Brain pericyte (primary cell): ENCODE measurements at places on chromosomes 2 and 18.

DNA sequence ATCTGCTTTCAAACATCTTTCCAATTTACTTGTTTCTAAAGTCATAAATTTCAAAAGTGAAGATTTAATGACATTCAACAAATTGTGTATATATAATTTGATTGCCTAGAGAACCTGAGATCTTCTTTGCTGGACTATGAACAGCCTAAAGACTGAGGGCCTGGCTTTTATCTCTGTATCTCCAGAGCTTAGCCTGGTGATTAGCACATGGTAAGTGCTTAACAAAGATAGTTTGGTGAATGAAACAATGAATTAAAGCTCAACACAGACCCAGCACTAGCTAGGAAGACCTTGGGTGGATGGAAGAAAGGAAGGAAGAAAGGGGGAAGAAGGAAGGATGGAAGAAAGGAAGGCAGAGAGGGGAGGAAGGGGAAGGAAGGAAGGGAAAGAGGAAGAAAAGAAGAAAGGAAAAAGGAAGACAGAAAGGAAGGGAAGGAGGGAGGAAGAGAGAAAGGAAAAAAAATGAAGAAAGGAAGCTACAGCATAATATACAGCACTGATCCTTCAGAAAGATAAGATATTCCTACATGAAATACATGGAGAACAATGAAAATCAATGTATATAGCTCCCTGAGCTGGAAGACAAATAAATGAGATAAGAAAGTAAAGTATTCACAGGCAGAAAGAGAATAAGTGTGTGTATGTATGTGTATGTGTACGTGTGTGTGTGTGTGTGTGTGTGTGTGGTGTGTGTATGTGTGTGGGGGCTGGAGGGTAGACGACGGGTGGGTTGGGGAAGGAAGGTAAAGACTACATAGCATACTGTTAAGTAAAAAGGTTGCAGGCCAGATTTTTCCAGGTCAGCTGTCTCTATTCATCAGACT, 318.2 kb downstream of the TNS1 start:
- DNase-seq, result no peak

GRCh38 chr2:110998311-110998710, 122.4 kb upstream of the BCL2L11 start:
- DNase-seq, result no peak

DNA sequence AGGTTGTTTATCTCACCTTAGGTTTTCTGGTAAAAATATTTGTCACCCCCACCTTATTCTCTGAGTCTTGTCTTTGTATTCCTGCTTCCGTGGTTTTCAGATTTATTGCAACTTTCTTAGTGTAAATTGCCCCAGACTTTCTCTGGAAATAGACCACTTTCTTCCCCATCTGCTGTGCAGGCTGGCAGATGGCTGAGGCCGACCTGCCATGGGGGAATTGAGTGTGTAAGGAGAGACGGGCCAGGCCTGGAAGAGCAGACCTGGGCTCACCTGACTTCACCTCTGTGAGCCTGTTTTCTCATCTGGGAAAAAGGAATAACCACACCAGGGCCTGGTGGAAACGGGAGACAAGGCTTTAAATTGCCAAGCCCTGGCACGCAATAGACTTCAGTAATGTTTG, 44.9 kb downstream of the ACKR3 start:
- no peak for DNase-seq

- DNase-seq, result peak; percentile 67
Measured at GRCh38 chr2:137969418-137969765, 5.1 kb downstream of the HNMT start.

DNA sequence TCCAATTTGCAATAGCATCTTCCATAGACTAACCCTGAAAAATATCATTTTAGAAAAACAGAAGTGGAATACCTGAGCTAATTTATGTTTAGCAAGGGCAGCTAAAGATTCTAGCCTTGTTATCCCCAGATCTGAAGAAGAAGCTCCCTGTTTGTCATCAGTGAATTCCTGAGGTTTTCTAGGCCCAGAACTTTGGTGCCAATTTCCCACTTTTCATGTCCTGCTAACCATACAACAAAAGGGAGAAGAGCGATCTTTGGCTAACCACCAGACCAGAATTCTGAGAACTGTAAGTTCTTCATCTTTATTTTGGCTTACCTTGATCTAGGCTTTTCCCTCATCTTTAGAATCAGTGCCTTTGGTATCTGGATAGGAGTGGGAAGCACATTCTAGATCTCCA, 51.3 kb upstream of the RASGRP3 start:
- no peak for DNase-seq

DNA sequence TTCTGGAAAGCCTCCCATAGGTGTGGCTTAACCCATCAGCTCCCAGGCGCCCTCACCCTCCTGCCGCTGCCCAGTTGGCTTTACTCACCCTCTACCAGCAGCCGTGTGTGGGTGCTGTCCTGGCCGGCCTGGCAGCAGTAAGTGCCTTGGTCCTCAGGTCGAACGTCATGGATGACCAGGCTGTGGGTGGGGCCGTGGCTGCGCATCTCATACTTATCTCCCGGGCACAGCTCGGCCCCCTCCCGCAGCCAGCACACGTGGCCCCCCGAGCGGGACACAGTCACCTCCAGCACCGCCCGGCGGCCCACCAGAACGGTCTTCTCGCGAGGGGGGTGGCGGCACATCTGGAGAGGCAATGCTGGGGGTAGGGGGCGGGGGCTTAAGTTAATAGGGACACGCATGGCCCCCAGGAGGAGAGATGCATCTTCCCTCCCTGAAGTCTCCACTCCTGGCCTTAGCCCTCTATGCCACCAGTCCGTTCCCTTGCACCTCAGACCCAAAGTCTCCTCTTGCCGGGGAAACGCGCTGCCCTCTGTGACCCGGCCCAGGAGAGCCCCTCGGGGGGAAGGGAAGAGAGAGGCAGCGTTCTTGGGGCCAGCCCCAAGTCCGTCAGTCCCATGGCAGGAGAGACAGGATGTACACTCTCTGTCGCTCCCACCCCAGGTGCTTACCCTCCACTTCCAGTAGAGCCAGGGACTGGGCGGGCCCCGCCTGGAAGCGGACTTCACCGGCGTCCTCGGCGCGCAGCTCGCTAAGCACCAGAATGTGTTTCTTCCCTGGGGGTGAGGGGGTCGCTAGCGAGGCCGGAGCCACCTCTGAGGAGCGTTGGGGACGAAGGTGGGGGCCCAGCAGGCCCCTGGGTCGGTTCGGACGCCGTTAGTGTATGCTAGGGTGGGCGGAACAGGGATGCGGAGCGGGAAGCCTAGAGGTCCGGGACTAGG, 7.9 kb downstream of the TMEM198 start:
- DNase-seq, result no peak

- DNase-seq, result no peak
Measured at GRCh38 chr2:10180229-10180628, 57.7 kb downstream of the RRM2 start.

DNA sequence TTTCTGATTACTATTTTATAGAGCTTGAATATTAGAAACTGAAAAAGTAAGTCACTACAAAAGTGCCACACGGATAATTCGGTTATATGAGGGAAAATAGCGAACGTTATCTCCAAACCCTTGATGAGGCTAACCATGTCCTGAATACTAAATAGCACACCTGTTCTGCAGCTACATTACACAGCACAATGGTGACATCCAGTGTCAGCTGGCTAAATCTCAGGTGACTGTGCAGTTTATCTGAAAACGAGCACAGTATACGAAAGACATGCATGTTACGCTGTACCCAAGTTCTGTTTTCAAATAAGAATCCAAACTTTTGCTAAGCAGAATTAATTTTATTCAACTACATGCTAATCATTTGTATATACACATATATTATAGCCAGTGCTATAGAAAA, 9.0 kb downstream of the CCDC68 start:
- DNase-seq, result no peak
